Aorta (tissue), 5 donors: ENCODE measurements at places on chromosomes 2 and 18. TPM values are rescaled to one million over a fixed set of nuclear protein-coding genes. Genes with fewer than 3 reads are reported as not detected.

CPO gene
- 0.58 TPM for total RNA-seq

DNA sequence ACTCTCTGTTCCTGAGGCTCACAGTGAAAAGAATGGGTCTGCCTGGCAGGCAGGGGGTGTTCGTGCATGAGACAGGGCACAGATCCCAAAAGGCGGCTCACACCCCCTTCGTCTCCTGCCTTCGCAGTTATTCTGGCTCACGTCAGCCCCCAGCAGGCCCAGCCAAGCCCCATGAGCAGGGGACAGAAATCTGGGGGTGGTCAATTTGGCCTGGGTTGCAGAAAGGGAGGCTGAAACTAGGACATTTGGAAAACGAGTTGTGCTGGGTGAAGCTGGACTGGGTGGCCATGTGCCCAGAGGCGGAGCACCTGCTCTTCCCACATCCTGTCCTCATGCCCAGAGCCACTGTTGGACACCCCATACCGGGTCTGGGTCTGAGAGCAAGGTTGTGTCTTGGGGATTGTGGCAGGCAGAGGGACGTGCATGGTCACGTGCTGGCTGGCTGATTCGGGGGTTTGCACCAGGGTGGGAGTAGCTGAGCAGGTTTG lies 99.0 kb upstream of the MCFD2 start:
- DNase-seq: peak; percentile 63

PAX8 gene
- 0.87 TPM for total RNA-seq

DNA sequence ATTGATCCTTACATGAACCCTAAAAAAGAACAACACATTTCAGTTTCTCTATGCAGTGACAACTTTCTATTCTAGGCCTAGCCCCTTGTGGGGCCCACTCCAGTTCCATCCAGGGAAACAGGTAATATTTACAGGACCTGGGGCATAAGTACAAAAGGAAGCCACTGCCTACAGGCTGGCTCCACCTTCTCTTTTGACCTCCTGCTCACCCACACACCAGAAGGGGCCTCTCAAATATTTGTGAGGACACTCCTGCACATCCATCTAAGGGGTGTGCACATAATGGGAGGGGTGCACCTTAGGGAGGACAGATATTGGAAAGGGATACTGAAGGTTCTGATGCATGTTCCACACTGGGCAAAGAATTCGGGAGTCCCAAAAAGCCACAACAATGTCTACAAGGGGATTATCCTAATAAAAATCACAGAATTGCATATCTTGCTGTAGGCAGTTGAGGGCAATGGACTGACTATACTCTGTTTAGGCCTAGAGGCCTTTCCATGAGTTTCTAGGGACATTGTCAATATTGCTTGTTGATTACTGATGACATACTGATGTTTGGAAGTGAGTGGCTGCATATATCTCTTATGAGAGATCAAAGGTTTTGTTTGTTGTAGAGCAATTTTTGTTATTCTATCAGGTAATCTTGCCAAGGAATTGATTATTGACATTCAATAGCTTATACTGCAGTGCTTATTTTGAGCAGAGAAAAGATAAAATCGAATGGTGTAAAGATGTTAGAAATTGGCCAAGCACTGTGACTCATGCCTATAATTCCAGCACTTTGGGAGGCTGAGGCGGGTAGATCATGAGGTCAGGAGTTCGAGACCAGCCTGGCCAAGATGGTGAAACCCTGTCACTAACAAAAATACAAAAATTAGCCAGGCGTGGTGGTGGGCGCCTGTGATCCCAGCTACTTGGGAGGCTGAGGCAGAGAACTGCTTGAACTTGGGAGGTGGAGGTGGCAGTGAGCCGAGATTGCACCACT lies 23.8 kb upstream of the HNRNPA3 start:
- DNase-seq: no peak

DNA sequence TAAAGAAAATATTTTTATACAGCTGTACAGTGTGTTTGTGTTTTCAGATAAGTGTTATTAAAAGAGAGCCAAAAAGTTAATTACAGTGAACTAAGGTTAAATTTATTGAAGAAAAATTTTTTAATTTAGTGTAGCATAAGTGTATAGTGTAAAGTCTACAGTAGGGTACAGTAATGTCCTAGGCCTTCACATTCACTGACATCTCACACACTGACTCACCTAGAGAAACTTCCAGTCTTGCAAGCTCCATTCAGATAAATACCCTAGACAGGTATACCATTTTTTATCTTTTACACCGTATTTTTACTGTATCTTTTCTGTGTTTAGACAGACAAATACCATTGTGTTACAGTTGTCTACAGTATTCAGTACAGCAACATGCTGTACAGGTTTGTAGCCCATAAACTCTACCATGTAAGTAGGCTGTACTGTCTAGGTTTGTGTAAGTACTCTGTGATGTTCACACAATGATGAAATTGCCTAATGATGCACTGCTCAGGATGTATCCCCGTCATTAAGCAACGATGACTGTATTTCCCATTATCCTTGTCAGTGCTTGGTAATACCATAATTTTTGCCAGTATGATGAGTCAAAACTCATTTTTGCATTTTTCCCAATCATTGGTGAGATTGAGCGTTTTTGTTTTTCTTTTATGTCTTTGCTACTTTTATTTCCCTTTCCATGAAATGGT lies 48.2 kb upstream of the B3GNT2 start:
- no peak for DNase-seq

- no peak for DNase-seq
These were observed 113.2 kb upstream of the CHAC2 start for GRCh38 chr2:53654396-53654795.

TMEM178A gene
- total RNA-seq: 2.0 TPM

EFEMP1 gene
- 989 TPM for total RNA-seq

GRCh38 chr2:28357948-28358667 lies 34.5 kb upstream of the FOSL2 start:
- DNase-seq: no peak

LIMS3 gene
- 21.7 TPM for total RNA-seq

DNA sequence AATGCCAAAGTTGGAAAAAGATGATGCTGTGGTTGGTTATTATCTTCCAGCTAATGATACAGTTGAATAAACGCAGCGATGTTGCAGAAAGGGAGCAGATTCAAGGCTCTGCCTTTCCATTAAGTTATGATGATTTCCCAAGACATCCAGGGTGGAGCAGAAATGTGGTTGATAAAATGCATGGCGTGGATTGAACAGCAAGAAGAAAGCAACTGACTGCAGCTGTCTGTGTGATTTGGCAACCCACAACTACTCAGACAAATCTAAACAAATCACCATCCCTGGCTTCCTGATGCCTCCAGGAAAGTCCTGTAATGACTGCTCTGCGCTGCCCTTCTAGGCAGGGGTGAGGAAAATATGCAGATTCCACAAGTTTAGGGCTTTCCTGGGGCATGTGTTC lies 166.3 kb downstream of the NRP2 start:
- DNase-seq: no peak

GRCh38 chr2:201269764-201270163 lies 9.4 kb downstream of the CASP8 start:
- no peak for DNase-seq

DNA sequence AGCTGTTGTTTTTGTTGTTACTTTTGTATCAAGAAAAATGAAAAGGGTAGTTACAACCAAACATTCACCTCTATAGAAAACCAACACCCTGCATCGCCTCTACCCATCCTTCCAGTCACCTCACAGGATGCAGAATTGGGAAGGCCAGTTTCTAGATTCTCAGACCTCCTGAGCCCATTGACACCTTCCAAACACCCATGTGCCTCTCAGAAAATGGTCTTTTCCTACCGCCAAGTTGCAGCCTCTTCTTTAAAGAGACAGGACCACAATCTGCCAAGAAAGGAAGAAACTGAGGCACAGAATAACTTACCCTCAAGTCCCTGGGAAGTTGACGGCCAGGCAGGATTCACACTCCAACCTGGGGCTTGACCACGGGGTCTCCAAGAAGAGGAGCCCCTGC lies 101.4 kb downstream of the TNS1 start:
- DNase-seq: no peak
